ENCODE measurements at places on chromosomes 12 and 14. TPM values are rescaled to one million over a fixed set of nuclear protein-coding genes. Genes with fewer than 3 reads are reported as not detected.

The E2F7 gene
- not detected for total RNA-seq

The DBX2 gene
- 0.39 TPM for total RNA-seq

DNA sequence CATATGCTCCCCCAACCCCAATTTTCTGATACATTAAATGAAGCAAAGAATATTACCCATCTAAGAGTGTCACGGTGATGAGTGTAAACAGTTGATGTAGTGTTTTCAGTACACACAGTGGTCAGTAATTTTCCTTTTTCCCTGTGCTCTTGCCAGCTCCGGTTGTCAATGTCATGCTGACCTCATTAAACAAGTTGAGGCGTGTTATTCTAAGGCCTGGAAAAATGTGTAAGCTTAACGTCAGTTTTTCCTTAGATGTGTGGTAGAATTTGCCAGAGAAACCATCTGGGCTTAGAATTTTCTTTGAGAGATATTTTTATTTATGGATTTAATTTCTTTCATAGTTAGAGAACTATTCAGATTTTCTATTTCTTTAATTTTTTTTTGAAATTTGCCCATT lies 11.7 kb upstream of the SERPINA6 start:
- no peak for DNase-seq

DNA sequence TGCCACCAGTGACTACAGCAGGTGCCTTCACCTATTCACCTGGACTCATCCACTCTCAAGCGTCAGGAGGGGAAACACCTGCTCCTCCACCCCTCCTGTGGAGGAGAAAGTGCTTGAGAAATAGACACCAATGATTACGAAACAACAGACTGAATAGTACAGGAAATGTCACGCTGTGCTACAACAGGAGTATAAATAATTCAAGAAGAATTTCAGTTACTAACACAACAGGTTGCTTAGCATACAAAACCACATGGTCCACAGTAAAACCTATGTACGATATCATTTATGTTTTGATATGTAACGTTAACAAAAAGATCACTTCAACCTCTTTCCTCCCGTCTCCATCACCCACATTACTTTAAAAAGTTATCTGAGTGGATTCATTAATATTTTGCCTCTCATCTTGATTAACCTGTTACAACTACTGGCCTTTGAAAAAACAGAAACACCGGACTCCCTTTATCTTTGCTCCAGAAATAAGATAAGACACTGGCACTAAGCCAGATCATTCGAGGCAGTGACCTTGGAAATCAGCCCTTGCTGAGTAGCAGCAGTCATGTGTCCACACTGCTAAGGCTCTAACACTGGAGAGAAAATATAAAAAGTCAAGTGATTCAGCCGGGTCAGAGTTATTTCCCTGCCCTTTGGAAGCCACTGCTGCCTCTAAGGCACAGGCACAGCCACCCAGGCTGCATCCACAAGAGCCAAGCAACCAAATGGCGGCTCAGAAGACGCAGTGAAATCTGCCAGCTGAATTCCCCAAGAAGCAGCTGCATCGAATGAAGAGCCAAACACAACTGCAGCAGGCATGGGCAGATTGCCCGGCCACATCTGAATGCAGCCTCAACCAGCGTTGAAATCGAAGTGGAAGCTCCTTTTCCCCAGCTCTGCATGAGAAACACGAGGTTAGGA lies 40.9 kb downstream of the NT5DC3 start:
- peak; percentile 70 for DNase-seq

DNA sequence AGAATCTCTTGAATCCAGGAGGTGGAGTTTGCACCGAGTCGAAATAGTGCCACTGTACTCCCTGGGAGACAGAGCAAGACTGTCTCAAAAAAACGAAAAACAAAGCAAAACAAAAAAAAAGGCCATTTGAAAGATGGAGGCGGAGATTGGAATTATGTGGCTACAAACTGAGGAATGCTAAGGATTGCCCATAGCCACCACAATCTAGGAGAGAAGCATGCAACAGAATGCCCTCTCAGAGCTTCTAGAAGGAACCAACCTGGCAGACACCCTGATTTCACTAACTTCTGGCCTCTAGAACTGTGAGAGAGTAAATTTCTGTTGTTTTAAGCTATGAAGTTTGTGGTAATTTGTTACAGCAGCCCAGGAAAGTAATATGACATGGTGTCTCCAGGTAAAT lies 50.1 kb upstream of the LIMA1 start:
- no peak for DNase-seq

Data from gastrocnemius medialis (tissue), 4 donors.